ENCODE measurements at places on chromosomes 2 and 18.

DNA sequence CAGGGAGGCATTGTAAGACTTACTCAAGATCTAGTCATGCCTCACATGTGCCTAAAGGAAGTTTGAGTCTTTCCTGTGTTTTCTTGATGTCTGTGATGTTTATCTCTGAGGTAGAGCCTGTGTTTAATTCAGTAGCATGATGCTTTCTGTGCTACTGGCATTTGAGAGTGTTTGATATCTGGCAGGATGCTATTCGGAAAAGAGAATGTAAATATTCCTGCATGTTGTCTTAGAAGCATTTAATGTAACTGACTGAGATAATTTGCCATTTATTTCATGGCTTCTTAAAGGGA is 58.8 kb downstream of the GREB1L start:
- no peaks in the 10 kb centered on the region for H3K36me3 ChIP-seq
- H3K27me3 ChIP-seq: no peaks in the 10 kb centered on the region
- no peaks in the 10 kb centered on the region for H3K4me1 ChIP-seq
- no peak overlapping the region for H3K4me3 ChIP-seq
- no peak for DNase-seq

- H3K27ac ChIP-seq: no peak overlapping the region
- H3K27me3 ChIP-seq: no peaks in the 10 kb centered on the region
- peaks cover 22% of the 10 kb centered on the region for H3K4me1 ChIP-seq
- no peak for DNase-seq
- no peak overlapping the region for H3K4me3 ChIP-seq
Observed at GRCh38 chr2:178418426-178418825, 32.5 kb downstream of the PRKRA start.

DNA sequence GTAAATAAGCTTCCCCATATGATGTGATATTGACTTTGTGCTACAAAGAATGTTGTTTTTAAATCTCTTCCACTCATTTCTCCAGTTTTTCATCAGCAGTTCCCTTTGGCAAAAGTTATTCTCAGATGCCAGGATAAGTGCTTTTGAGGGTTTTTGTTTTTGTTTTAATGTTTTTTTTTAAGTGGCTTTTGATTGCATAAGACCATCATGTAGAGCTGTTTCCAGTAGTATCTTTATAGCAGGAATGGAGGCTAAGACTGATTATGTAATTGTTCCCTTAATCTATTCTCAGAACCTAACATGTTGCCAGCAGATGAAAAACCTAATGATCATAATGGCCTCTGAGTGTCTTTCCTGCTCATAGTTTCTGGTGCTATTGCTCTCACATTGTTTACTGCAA is 77.9 kb downstream of the CABLES1 start:
- H3K27ac ChIP-seq: no peak overlapping the region
- peaks cover 8% of the 10 kb centered on the region for H3K4me1 ChIP-seq
- H3K27me3 ChIP-seq: no peaks in the 10 kb centered on the region
- DNase-seq: no peak

DNA sequence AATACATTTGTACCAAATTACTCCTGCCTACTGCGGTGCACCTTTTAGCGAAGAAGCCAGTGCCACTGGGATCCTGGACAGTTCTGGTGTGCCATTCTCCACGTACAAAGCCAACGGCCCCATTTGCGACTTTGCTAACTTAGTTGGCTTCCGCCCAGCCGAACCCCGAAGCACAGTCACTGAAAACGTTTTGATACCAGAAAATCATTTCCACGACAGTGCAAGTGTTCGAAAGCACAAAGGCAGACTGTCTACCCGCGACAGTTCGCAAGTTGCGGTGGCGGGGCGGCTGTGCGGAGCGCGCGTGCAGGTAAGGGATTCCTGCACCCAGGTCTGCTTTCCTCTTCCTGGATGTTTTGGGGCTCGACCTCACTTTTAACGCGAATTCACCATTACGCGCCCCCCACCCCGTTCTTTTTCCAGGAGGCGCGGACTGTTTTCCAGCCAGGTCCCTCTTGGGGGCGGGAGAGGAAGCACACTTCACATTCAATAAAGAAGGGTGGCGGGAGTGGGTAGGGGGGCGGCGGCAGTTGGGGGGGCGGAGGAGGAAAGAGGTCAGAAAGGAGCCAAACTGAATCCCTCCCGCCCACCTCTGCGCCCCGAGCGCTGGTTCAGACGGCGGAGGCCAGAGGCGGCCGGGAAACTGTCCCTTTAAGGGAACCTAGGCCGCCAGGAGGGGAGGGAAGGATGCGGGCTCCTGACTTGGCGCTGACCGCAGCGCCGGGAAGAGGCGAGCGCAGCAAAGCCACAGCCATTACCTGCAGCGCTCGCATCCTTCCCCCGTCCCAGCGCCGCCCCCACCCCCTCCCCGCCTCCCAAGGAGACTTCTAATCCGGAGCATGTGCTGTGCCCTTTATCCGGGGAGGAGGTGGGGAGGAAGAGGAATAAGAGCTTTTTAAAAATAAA is 107.4 kb upstream of the KCTD1 start:
- no peaks in the 10 kb centered on the region for H3K36me3 ChIP-seq
- peaks cover 16% of the 10 kb centered on the region for H3K4me1 ChIP-seq
- peak overlapping the region; percentile 60 for H3K4me3 ChIP-seq
